ENCODE measurements at places on chromosomes 2 and 18.

DNA sequence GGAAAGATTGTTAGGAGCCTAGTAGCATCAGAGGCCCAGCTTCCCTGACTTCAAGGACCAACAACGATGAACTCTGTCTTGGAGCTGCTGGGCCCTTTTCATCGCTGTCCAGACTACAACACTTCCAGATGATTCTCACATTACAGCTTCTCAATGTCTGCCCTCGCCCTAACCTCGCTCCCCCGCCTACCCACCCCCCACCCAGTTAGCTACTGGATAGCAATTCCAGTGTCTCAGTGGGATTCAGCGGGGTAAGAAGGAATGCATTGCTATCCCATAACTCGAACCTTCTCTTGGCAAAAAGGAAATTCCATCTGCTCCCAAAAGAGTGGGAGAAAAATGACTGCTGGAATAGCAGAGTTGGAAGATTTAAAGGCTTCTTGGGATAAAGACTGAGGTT, 65.0 kb downstream of the RPL37A start:
- no peak for DNase-seq

DNA sequence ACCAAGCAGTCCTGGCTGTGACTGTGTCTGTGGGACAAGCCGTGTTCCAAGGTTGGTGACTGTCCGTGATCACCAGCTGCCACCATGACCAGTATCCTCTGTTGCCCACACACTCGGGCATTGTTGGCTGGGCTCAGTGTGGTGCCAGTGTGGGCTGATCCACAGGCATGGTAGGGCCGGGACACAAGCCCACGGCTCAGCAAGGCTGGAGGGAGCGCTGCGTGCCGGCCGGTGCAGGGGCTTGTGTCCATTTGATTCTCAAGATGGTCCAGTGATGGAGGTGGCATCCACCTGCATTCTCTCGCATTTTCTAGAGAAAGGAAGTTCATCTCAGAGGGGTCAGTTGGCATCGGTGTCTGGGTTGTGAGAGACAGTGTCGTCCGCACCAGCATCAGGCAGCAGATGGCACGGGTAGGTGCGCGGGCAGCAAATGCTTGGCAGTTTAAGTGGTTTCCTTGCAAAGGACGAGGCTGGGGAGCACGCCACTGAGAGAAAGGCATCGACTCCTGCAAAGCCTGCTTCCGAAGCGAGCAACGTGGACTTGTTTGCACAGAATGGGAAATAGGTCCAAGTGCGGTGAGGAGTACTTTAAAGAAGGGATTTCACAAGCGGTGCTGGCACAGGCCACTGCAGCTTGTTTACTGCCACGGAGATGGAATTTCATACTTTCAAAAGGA, 20.9 kb downstream of the TWIST2 start:
- DNase-seq, result no peak

DNA sequence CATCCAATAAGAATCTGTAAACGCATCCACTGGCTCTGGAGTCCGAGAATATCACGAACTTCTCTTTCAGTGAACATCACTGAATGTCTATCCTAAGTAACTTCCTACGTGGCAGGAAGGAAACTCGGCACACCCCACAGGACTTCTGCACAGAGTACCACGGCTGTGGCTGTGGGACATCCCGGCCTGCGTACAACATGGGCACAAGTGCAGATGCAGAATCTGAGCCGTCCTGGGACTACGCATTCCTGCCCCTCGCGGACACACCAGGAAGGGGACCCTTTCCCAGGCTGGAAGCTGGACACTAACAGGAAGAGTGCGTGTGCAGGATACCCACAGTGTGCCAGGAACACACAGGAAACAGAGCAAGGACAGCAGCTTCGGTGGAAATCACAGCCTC, 60.6 kb downstream of the ZNF516 start:
- no peak for DNase-seq

DNA sequence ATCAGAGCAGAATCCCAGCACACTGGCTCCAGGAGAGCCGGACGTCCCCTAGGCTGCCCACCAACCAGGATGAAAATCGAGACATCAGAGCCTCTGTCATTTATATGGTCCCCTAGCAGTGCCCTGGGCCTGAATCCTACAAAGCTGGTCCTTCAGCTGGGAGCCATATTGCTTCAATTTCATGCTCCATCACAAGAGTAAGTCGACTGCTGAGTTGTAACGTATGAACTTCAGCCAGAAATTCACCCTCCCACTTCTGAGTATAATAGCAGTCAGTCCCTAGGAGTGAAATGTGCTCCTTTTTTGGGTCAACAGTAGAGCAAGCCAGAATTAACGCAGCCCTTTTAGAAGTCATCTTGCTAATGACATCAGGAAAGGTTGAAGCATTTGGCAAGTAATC, 126.4 kb downstream of the CCBE1 start:
- DNase-seq, result no peak

- DNase-seq, result no peak
These were observed 229.6 kb upstream of the ID2 start for GRCh38 chr2:8452296-8452695.

DNA sequence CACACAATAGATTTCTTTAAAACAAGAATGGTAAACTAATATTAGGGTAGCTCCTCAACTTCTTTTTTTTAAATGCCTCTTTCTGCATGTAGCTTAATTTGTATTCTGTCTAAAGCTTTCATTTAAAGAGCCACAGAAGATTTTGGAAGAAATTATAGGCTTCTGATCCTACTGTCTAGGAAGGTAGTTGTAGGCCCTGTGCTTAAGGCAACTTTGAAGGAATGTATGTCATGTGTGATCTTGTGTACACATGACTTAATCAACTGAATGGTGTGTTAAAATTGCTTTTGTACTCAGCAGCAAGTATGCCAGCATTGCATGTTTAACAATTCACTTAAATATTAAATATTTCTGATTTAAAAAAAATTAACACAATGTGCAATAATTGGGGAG, 51.5 kb upstream of the LYPD6 start:
- DNase-seq, result no peak

- DNase-seq, result no peak
These were observed 267.0 kb downstream of the NOL4 start for GRCh38 chr18:33957707-33958106.

- no peak for DNase-seq
These were observed 159.3 kb upstream of the SLC8A1 start for GRCh38 chr2:40611196-40611595.

- DNase-seq, result no peak
These were observed 90.3 kb downstream of the HDAC4 start for GRCh38 chr2:239310401-239311061.

GRCh38 chr18:59945544-59945943, 45.7 kb downstream of the PMAIP1 start:
- DNase-seq, result no peak

DNA sequence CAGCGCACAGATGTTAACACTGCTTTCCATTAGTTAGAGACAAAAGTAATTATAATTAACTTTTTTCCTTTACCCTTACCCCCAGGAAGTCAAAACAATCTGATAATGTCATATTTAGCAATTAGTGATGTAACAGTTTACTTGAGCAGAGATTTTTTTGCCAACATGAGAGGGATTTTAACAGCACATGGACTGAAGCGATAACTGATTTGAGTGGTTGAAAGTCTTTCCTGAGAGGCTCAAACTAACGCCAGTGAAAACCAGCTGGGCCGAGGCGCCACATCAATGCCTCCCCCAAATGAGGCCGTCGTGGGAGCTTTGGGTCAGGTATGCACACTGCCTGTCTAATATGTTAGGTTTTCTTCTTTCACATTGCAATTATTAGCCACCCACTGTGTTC, 469.9 kb upstream of the SMIM21 start:
- no peak for DNase-seq

DNA sequence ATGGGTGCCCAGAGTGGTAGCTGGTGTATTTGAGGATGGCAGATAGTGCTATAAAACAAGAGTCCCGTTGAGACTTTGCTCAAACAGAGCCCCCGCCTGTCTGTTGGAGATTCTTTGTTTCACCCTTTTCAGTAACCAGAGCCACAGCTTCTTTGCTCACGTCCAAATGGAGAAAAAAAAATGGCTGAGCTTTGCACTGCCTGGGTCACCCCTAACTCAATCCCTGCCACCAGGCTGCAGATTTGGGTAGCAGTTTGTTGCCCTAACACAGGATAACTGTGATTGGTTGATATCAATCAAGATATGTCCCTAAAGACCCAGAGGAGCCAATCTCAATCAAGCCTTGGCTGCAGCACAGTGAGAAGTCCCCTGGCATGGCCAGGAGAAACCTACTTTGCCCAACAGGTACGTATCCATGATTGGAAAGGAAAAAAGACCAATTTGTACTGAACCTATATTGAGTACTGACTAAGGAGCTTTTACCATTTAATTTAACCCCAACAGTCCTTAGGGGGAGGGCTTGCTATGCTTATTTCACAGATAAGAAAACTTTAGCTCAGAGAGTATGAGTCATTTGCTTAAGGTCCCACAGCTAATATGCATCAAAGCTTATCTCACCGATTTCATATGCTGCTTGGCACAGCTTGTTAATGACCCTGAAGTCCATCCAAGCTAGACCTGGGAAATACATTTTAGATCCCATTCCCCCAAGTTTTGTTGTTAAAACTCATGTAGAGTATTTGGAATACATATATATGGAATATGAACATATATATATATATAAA, 72.0 kb upstream of the SH3BP4 start:
- DNase-seq, result peak; percentile 76

DNA sequence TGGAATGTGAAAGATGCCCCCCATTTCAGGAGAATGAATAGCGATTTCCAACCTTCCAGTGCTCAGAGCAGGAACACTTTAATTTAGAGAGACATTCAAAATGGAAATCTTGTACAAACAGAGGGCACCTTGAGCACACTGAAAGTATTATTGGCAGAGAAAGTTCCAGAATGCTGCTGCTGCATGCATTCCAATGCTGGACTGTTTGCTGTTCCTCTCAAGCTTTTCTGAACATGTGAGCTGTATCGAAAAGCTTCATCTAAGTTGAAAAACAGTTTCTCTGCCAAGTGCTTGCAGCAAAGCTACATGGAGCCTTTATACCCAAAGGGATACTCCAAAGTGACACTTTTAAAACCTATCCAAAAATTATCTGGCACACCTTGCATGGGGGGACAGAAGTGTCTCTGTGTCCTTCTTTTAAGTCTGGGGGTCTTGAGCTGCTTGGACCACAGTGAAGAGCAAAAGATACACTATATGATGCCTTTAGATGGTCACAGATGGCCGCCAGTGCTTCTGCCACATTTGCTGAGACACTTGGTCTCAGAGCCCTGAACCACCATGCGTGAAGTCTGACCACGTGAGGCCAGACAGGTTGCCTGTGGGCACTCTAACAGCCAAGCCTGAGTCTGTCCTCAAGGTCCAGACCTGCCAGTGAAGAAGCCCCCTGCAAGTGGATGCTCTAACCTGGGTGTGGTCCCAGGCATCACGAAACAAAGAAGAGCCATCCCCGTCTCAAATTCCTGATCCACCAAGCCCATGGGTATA, 18.8 kb downstream of the UXS1 start:
- DNase-seq, result peak; percentile 42

DNA sequence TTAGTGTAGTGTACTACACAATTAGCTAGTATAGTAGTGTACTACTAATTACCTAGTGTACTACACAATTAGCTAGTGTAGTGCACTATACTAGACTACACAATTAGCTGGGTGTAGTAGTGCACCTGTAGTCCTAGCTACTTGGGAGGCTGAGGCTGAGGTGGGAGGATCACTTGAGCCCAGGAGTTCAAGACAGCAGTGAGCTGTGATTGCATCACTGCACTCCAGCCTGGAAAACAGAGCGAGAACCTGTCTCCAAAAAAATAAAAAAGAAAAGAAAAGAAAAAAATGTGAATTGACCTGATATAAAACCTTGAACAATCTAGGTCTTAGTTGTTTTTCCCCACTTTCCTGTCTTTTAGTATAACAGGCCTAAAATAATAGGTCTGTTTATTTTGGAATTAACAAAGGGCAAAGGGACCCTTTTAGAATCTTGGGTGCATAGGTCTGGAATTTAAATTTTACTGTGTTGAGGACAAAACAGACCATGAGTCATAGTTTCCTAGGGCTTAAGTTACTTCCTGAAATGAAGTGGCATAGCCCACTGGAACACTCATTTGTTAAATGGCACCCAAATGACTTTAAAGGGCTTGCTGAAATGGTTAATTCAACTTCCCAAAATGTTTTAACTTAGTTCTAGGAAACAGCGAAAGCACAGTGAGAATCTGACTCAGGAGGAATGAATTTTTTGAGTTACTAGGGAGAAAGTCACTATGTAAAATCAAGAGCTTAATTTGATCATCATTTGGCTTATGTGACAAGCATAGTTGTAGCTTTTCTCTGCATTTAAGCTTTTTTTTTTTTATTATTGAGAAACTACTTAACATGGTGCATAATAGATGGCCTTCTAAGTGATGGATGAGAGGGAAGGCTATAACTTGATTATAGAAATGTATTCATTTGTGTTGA, 50.7 kb upstream of the ARL5A start:
- peak; percentile 30 for DNase-seq

GRCh38 chr2:236161082-236161462, 7.1 kb downstream of the GBX2 start:
- no peak for DNase-seq

DNA sequence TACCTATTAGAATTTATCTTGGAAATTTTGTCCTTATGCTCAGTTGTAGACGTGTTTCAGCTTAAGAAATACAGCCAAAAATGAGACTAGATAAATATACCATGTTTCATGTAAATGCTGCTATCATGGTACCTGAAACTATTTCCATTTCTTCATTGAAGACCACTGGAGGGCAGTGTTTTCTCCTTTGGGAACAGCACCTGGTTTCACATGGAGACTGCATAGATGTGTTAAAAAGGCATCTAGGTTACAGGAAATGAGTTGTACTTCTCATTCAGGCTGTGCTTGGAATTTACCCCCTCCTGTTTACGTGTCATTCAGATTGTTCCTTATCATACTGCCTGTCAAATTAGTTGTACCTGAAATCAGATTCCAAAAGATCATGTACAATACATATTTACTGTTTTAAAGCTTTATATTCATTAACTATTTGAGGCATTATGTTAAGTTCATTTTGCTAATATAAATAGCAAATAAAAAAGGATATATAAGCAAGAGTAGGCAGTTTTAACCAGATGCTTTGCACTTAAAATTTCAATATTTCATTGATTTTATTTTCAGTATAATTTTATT, 57.3 kb upstream of the PSMD14 start:
- peak; percentile 70 for DNase-seq

- no peak for DNase-seq
These were observed 126.8 kb upstream of the SERPINE2 start for GRCh38 chr2:224165901-224166319.

GRCh38 chr18:78774741-78775141, 204.9 kb upstream of the SALL3 start:
- no peak for DNase-seq

GRCh38 chr18:24051031-24051947, 36.7 kb downstream of the TTC39C start:
- DNase-seq, result peak; percentile 49

GRCh38 chr2:120109186-120110061, 96.5 kb downstream of the EPB41L5 start:
- peak; percentile 76 for DNase-seq

- peak; percentile 0 for DNase-seq
These were observed 1304.3 kb upstream of the DDX18 start for GRCh38 chr2:116510117-116510671.

DNA sequence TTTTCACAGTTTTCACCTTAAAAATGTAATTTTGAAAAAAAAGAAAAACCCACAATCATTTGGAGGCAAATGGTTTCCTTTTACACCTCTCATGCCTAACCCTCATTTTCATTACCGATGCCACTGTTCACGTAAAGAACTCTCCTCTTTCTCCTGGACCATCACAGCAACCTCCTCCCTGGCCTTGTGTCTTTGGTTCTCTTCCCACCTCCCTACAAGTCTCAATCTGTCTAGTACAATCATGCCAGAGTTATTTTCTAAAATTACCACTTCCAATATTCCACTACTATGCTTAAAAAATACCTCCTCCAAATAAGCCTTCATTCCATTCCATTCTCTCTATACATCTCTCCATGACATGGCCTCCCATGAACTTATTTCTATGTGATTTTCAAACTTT, 77.9 kb upstream of the RIT2 start:
- no peak for DNase-seq

- peak; percentile 13 for DNase-seq
These were observed 634.1 kb downstream of the TDRD15 start for GRCh38 chr2:21757805-21758430.

All from choroid plexus epithelial cell (primary cell).